ENCODE measurements at places on chromosomes 11 and 22. TPM values are rescaled to one million over a fixed set of nuclear protein-coding genes. Genes with fewer than 3 reads are reported as not detected.

The GLB1L2 gene
- 9.2 TPM for total RNA-seq

The SLC22A8 gene
- 10.3 TPM for total RNA-seq

The RIC3 gene
- total RNA-seq, result 11.2 TPM

The CDKN1C gene
- 286 TPM for total RNA-seq

The CHADL gene
- 5.1 TPM for total RNA-seq

The SYNGR1 gene
- total RNA-seq, result 41.5 TPM

The OR4A16 gene
- not detected for total RNA-seq

The KDM4D gene
- 2.6 TPM for total RNA-seq

The MOB2 gene
- 32.3 TPM for total RNA-seq

The ADM2 gene
- total RNA-seq, result 2.2 TPM

The GLYATL2 gene
- 0.82 TPM for total RNA-seq

The GAL3ST3 gene
- total RNA-seq, result 12.8 TPM

The B4GALNT4 gene
- total RNA-seq, result 53.1 TPM

The C22orf31 gene
- 0.64 TPM for total RNA-seq

The C22orf23 gene
- 0.64 TPM for total RNA-seq

The P2RX6 gene
- 2.3 TPM for total RNA-seq

The SCUBE2 gene
- total RNA-seq, result 13.6 TPM

The EXPH5 gene
- 10.3 TPM for total RNA-seq

The BBOX1 gene
- 12.7 TPM for total RNA-seq

The MS4A12 gene
- total RNA-seq, result not detected

The PANX2 gene
- total RNA-seq, result 0.82 TPM

The TYR gene
- total RNA-seq, result not detected

The MMP27 gene
- total RNA-seq, result not detected

The UEVLD gene
- 20.4 TPM for total RNA-seq

The WT1 gene
- 63.9 TPM for total RNA-seq

The TMEM121B gene
- total RNA-seq, result 0.93 TPM

The IL18 gene
- 6.1 TPM for total RNA-seq
